B cell (primary cell): ENCODE measurements at places on chromosomes 1 and 21.

- no peak for DNase-seq
Observed at GRCh38 chr1:186202271-186202764, 172.7 kb downstream of the TPR start.

DNA sequence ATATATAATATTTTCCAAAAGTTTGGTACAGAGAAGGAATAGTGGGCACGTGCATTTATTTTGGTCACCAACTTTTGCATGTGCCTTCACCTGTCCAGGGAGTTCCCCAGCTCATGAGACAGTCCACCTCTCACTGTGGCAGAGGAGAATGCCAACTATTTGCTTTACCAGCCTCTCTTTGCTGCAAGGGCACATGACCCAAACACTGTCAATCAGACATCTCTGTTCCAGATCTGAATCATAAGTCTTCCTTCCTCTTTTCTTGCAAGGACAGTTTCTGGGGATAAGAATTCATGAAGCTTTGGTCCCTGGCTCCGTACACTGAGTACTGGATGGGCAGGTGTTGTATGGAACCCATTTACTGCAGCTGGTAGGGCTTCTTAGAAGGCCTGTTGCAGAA, 38.6 kb downstream of the C1orf87 start:
- DNase-seq: no peak

- no peak for DNase-seq
Observed at GRCh38 chr1:7409278-7409677, 361.8 kb upstream of the VAMP3 start.

DNA sequence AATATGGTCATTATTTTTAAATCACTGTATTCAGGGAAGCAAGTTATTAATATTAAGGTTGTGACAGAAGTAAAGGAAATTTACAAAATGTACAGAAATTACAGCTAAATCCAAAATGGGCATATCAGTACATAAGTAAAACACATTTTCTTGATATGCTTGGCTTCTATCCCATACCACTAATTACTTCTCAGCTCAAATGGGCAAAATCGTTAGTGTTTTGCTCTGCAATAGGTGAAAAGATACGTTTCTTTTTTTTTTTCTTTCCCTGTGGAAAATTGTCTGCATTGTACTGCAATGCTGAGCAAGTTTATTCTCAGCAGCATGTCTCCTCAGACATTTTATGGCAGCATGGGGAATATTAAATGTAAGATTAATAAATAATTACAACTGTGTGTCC, 77.1 kb upstream of the PRMT6 start:
- no peak for DNase-seq

- DNase-seq: no peak
Observed at GRCh38 chr1:230754796-230755195, 7.6 kb downstream of the CAPN9 start.
